T-helper 2 cell (primary cell): ENCODE measurements at places on chromosomes 7 and 10.

DNA sequence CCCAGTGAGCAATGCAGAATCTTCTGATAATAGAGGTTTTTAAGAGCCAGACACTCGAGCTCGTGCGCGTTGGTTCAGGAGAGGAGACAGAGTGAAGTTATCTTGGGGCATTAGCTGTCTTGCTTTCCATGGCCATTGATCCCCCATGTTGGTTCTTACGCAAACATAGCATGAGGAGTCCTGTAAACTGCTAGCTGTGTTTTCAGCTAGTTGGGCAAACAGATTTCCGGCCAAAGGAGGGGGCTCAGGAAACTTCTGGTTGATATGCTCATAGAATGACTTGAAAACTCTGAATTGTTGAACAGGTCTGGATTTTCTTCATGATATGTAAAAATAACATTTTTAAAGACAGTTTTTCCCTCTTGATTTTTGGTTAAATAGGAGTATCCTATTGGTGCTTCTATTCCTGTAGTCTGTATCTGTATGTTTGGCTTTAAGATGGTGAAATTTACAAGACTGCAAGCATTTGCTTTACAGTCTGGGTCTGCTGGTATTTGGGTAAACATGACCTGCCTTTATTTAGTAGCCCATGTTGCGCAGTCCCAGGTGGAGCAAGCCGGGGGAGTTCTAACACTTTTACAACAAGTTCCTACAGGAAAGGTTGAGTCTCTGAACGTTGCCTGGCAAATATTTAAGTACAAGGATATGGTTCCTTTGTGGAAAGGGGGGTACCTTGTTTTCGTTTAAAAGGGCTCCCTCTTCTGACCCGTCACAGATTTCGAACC lies 218.4 kb upstream of the KCND2 start:
- no peak for DNase-seq

GRCh38 chr10:78634389-78634815 lies 434.4 kb upstream of the ZMIZ1 start:
- DNase-seq, result no peak

GRCh38 chr10:26217396-26218086 lies 967 bp downstream of the GAD2 start:
- DNase-seq, result no peak

DNA sequence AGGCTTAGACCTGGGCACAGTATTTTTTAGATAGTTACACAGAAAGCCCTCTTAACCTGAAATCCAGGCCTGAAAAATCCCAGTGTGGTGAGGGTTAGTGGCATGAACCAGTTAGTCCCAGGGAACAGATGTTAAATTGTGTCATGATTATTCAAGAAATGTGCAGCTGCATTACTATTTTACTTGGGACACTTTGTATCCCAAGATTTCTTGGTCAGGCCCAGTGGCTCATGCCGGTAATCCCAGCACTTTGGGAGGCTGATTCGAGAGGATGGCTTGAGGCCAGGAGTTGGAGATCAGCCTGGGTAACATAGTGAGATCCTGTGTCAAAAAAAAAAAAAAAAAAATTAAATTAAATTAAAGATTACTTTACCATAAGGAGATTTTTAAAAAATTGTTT lies 36.0 kb upstream of the OTUD1 start:
- no peak for DNase-seq

DNA sequence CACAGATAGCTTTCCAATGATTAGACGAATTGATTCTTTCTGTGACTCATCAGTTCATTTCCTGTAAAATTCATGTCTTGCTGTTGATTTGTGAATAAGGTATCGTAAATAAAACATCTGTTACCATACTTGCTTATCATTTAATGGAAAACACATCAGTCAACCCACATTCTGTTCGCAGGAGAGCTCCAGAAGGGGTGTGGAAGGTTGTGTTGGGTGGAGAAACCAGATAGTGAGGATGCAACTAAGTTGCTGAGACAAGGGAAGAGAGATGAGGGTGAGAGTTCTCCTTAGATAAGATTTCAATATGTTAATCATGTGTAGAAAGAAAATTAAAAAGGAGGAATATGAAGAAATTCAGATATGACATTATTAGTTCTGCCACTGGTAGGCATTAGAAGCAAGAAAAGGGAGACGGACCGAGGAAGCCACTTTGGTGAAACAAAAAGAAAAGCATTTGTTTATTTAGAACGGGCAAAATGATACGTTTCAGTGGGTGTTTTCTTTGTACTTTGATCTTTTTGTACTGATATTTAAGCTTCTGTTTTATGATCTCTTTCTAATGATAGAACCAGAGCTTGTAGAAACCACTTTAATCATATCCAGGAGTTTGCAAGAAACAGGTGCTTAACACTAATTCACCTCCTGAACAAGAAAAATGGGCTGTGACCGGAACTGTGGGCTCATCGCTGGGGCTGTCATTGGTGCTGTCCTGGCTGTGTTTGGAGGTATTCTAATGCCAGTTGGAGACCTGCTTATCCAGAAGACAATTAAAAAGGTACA lies 7.8 kb downstream of the CD36 start:
- no peak for DNase-seq

GRCh38 chr7:98254951-98255610 lies 3.0 kb upstream of the TECPR1 start:
- DNase-seq, result no peak

DNA sequence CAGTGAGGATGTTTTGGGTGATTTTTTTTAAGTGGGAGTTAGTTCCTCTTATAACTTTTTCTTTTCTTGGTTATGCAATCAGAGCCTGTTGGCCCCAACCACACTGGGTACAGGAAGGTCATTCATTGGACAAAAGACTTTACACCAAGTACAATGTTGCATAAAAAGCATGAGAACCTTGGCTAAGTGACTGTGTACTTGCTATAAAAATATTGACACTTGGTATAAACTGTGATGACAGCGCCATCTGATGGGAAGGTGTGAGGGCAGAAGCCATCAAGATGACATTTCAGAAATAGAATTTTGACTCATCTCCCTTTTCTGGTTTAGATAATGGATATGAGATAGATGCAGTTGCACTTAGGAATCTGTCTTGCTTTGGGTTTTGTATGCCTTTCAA lies 126.4 kb upstream of the CCDC6 start:
- no peak for DNase-seq

GRCh38 chr10:55163388-55163979 lies 362.5 kb upstream of the PCDH15 start:
- no peak for DNase-seq

DNA sequence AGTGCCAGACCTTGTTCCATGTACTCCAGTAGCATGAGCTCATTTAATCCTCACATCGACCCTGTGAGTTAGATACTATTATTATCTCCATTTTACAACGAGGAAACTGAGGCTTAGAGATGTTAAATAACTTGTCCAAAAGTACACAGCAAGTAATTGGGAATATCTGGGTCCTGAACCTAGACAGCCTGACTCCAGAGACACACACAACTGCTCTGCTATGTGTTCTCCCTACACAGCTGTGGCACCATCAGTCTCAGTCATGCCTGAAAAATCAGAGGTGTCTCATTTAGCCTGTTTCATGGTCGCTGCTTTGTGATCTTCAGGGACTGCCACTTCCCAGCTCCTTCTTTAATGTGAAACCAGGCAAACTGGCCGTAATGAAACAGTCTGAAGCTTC lies 56.5 kb downstream of the COL1A2 start:
- no peak for DNase-seq

DNA sequence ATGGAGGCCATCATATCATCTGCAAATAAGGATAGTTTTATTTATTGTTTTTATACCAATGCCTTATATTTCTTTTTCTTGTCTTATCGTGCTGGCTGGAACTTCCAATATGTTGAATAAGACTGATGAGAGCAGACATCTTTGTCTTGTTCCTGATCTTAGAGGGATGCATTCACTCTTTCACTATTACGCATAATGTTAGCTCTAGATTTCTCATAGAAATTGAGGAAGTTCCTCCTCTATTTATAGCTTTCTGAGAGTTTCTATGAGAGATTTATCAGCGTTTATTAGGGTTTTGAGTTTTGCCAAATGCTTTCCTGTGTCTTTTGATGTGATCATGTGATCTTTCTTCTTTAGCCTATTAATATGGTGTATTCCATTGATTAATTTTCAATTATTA lies 49.3 kb downstream of the COL28A1 start:
- no peak for DNase-seq

GRCh38 chr10:129689671-129690071 lies 222.6 kb downstream of the MGMT start:
- no peak for DNase-seq

- no peak for DNase-seq
These were observed 89.1 kb downstream of the PTPRN2 start for GRCh38 chr7:158498443-158499081.
